ENCODE measurements at places on chromosomes 3 and 15.
A peak's percentile ranks its signal among the peaks of the same experiment; 100 is the strongest.

DNA sequence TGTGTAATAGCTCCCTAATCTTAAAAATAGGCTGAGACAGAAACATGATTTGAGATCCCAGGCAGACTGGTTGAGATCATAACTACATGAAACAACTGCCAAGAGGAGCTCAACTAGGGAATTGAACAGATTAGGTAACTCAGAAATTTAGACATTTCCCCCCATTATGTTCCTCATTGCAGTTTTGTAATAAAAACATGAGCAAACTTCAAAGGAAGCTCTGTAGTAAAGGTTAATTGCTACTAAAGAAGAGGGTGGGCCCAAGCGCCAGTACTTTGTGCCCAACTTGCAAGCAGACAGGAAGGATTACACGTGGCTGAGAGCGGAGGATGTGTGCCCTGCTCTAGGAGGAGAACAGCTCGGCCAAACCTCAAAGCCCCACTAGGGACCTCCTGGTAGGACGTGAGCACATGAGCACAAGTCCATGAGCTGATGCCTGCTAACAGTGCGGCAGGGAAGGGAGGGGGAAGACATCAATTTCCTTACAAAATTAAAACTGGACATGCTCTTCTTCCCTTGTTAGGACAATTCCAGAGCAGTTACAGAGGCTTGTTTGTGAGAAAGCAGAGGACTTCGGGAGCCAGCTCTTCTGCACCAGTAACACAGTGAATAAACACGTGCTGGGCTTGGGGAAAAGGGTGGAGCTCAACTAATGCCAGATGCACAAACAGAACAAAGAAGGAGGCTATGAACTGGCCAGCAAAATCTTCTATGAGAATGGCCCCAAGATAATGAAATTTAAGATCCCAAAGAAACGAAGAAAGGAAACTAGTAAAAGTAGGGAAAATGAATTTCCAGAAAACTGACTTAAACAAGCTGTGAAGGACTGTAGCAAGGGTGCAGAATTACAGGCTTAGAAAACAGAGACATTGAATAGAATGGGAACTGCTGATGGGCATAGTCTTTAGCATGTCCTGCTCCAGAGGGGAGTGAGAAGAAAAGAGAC, 275.5 kb downstream of the MECOM start:
- no peak for DNase-seq

GRCh38 chr15:81843226-81843625, 202.6 kb downstream of the MEX3B start:
- no peak for DNase-seq

GRCh38 chr3:12451481-12451880, 32.8 kb upstream of the TSEN2 start:
- DNase-seq: no peak

DNA sequence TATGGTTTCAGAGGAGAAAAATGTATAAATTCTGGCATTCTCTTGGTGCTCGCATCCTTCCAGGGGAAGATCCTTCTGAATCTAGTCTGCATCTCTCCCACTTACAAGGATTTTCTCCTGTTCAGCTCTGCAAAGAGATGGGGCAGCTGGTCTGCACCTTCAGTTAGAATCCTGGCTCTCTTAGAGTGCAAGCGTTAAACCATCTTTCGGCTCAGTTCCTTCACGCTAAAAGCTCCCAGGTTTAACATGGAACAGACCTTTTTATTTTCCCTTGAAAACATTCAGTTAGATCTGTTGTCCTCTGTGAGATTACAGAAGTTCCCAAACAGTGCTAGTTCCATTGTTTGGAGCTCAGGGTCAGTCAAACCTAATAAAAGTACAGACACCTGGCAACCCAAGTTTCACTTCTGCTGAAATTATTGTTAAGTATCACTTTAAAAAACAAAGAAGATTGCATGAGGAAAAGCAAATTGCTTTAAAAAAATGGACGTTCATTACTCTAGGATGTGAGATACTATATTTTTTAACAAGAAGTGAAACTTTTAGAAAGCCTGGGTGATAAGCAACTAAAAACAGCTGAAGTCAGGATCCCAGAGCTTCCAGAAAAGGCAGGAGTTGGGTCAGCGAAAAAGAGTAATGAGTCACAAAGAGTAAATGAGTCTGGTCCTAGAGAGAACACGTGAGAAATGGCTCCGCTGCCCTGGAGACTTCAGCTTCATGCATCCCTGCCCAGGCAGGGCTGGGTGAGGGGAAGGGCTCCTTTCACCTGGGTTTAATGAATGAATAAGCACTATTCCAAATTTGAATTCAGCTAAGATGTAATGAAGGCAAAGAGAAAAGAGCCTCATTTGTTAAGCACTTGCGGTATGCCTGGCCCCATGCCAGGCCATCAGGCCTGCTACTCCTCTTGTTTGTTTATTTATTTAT, 63.3 kb downstream of the ABTB1 start:
- peak; percentile 28 for DNase-seq

DNA sequence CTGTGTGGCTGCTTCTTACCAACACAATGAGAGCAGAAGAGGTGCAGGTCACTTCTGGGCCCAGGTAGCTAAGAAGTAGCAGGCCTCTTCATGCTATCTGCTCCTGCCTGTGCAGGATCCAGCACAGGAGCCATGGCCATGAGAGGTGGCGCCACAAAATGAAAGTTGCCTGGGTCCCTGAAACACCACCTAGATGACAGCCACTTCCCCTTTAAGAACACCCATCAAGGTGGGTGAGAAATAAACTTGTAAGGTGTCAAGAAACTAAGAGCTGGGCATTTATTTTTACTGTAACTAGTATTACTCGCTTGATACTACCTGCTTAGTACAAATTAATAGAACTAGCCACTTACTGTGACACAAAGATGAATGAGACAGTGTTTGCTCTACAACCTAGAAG, 484.6 kb upstream of the TBL1XR1 start:
- no peak for DNase-seq

DNA sequence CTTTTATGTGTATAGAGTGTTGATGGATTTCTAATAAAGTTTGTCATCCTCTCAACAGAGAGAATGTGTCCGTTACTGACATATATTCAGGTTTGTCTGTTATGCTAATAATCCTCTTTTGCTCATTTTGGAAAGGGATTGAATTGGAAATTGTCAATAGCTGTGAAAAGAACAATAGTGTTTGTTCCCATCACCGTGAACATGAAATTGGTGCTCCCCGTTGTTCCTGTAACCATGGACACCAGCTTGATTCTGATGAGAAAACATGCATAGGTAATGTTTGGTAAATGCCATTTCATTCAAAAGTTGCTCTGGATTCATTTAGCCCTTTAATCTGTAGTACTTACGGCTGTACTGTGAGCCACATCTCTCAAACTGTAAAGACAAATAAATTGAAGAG, 707.0 kb upstream of the GOLIM4 start:
- DNase-seq: no peak

DNA sequence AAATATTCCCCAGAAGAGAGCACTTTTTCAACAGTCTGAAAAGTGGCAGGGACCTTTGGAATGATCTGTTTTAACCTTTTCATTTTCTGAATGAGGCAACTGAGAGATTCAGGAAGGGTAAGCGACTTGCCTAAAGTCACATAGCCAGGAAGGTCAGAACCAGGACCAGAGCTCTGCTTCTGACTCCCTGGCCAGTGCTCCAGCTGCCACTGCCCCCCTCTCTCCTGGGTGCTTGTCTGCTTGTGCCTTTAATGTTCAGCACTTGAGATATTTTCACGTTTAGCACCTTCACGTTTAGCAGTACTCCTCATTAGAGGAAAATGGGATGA, 68.3 kb downstream of the SMAD3 start:
- no peak for DNase-seq

GRCh38 chr3:78614486-78614885, 1153.3 kb downstream of the ROBO1 start:
- no peak for DNase-seq

DNA sequence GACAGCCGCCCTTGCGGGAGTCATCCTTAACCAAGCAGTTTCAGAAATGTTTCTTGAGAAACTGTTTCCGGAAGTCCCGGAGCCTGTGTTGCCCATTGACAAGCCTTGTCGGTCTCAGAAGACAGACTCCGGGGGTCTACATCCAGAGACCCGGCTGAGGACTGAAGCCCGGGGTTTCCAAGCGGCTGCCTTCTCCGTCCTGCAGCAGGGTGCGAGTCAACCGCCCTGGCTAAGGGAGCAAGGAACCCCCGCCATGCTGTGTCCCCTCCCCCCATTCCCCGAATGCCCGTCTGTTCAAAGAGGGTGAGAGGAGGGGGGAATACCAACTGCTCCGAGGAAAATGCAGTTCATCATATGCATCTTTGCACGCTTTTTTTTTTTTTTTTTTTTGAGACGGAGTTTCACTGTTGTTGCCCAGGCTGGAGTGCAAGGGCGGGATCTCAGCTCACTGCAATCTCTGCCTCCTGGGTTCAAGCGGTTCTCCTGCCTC, 61.6 kb downstream of the ATP1B3 start:
- no peak for DNase-seq

DNA sequence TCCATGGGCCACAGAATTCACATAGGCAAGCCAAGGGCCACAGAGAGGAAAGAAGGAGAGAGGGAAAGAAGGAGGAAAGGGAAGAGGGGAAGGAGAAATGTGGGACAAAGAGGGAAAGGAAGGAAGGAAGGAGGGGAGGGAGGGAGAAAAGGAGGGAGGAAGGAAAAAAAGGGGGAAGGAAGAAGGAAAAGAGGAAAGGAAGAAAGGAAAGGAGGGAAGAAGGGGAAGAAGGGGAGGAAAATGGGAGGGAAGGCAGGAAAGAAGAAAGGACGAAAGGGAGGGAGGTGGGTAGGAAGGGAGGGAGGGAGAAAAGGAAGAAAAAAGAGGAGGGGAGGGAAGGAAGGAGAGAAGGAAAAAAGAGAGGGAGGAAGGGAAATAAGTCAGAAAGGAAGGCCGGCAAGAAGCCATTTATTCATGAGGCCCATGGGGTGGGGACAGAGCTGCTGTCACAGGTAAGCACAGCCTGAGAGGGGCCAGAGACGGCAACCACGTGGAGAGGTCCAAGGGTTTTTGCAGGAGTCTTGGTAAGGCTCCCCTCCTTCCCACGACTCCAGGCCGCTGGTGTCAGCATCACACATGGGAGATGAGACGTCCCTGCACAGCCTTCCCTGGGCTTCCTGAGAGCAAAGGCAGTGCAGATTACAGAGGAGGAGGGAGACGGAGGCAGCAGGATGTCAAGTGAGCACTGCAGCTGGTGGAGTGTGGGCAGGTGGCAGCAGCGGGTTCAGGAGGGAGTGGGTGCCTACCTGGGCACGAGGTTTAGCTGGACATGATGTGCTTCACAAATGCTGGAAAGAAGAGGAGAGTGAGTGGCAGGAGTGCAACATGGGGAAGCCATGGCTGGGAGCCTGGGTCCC, 5.5 kb downstream of the MYL3 start:
- DNase-seq: peak; percentile 1

DNA sequence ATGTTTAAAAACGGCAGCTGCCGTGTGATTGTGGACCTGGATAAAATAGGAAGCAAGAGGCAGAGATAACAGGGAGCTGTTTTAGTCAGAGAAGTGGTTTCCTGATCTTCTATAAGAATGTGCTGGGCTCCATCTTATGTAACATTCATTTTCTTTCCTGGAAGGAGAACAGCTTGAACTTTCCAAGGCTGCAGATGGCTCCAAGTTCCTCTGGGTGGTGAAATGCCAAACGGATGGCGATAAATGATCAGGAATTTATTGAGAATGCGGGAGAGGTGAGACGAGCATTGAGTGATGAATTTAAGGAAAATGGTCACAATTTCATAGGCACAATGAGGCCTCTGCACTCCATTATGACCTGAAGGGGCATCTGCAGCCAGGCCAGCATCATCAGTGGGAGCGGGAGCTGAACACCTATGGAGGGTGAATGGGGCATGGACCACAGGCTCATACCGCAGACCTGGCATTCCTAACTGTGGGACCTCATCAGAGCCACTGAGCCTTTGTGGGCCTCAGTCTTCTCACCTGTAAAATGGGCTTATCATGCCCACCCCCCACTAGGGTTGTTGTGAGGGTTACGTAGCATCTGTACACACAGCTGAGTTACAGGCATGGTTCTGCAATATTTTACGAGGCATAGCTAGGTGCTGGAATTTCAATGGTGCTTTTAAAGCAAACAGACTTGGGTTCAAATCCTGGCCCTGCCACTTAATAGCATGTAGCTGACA, 17.1 kb downstream of the MGLL start:
- no peak for DNase-seq
